ENCODE measurements at places on chromosomes 3 and 15.

DNA sequence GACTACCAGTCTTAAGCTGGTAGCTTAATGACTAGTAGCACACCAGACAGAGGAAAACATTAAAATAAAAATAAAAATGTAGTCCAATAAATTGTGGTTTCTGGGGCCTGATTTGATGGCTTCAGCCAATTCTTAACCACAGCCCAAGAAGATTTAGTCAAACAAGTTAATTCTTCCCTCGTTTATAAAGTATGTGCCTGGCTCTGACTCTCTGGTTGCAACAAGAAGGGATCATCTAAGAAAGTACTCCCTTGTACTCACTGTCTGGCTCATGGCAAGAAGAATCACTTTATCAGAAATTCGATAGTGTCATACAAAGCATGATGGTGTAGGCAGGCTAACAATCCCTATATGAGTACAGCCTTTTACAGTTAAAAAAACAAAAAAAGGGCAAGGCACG lies 141.9 kb downstream of the P3H2 start:
- no peak for DNase-seq

DNA sequence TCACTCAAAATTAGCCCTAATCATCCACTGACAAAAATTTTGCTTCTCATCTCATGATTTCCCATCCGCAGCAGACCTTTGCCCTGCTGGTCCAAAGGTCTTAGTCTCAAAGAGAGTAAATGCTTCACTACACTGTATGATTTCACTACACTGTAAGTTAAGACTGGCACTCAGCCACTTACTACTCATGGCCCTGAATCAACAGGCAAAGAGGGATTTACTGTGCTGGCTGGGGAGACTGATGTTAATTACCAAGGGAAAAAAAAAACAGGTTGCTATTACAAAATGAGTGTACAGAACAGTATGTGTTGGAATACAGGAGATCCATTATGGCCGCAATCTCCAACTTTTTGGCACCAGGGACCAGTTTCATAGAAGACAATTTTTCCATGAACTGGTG lies 214.8 kb downstream of the ZMAT3 start:
- DNase-seq: no peak

- DNase-seq: no peak
Measured at GRCh38 chr3:117434661-117435412, 725.3 kb downstream of the TUSC7 start.

DNA sequence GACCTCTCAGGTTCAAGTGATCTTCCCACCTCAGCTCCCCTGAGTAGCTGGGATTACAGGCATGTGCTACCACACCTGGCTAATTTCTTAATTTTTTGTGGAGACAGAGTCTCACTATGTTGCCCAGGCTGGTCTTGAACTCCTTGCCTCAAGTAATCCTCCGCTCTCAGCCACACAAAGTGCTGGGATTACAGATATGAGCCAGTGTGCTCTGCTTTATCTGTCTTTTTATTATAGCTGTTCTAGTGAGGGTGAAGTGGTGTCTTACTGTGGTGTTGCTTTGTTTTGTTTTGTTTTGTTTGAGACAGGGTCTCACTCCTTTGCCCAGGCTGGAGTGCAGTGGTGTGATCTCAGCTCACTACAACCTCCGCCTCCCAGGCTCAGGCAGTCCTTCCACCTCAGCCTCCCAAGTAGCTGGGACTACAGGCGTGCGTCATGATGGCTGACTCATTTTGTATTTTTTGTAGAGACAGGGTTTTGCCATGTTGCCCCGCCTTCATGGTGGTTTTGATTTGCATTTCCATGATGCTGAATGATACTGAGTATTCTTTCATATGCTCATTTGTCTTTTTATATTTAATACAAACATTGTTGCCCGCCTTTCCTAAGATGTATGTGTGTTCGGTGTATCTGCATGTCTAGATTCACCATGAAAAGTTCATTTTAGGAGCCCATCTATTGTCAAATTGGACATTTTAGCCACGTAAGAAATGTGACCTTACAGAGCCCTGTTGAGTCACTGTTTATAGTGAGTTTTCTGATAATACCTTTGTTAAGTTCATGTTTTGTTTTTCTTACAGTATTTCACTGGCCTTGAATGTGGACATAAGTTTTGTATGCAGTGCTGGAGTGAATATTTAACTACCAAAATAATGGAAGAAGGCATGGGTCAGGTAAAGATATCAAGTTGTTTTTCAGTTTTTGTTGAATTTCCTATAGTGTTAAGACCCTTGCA lies 80.6 kb downstream of the ARIH1 start:
- DNase-seq: no peak

- DNase-seq: no peak
Measured at GRCh38 chr3:100131241-100131640, 16.9 kb upstream of the FILIP1L start.

- DNase-seq: no peak
Measured at GRCh38 chr15:89492934-89493631, 3.3 kb downstream of the RHCG start.

DNA sequence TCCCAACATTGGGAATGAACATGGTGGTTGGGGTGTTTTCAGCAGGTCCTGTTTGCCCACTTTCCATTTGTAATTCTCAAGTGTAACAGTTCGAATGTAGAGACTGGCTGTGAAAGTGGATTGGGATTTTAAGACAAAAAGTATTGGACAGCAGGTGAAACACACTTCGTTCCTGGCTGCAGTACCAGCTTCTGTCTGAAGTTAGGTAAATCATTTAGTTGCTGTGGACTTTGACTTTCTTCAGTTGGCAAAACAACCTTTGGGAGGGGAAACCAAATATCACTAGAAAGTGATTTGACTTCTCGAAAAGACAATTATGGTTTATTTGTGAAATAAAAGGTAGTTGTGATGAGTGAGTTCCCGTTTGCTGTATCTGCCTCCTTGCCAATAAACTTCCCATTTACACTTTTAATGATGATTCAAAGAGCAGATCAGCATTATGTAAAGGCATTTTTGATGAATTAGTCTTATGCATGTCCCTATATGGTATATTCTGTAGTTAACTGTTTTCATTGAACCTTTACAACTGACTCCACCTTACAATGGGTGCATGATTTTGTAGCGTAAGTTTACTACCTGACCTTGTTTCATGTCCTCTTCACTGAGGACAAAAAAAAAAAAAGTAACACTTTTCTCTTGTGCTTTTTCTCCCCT lies 34.0 kb downstream of the FNDC3B start:
- DNase-seq: no peak

GRCh38 chr3:141881702-141882101 lies 5.3 kb downstream of the ATP1B3 start:
- DNase-seq: no peak

DNA sequence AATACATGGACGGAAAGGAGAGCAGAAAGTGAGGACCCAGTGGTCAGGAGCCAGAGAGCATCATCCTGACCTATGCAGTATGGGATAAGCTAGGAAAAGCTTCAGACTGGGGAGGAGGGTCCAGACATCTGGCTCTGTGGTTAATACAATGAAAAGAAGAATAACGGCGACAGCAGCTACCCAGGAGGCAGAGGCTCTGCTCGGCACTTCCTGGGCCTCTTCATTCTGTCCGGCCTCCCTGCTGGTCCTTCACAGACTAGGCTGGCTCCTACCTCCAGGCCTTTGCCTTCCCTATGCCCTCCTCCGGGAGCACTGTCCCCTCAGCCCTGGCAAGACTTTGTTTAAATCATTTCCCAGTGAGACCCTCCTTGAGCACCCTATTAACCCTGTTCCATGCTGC lies 58.9 kb upstream of the WNT5A start:
- DNase-seq: no peak

DNA sequence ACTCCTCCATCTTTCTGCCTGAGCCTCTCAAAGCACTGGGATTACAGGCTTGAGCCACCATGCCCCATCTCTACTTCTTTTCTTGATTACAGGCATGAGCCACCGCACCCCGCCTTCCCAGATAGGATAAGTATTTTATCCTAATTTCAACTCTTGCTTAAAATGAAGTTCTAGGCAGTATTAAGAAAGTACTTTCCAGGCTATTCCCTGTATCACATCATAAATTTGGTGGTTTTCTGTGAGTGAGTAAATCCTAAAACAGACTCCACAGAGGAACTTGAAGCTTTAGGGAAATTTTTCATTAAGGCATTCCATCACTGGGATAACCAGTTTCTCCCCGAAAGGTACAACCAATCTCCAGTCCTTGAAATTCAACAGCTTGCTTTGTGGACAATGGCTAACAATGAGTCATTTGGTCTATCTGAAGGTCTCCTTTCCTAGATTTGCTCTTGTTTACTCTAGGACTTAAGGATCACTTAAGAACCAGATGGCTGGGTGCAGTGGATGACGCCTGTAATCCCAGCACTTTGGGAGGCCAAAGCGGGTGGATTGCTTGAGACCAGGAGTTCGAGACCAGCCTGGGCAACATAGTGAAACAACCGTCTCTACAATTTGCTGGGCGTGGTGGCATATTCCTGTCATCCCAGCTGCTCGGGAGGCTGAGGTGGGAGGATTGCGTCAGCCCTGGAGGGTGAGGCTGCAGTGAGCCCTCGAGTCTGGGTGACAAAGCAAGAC lies 49.7 kb upstream of the SKIL start:
- DNase-seq: no peak

- no peak for DNase-seq
Measured at GRCh38 chr3:31305340-31305739, 227.4 kb upstream of the STT3B start.

- DNase-seq: no peak
Measured at GRCh38 chr3:156382458-156383346, 172.2 kb downstream of the SSR3 start.

- DNase-seq: no peak
Measured at GRCh38 chr3:149542375-149543312, 68.1 kb downstream of the TM4SF4 start.

GRCh38 chr15:43440721-43441281 lies 52.2 kb downstream of the TP53BP1 start:
- no peak for DNase-seq

- no peak for DNase-seq
Measured at GRCh38 chr3:53113293-53114010, 16.8 kb downstream of the RFT1 start.

- no peak for DNase-seq
Measured at GRCh38 chr3:129005526-129006303, 4.6 kb downstream of the EFCC1 start.

- no peak for DNase-seq
Measured at GRCh38 chr3:11434563-11435096, 162.4 kb downstream of the ATG7 start.

GRCh38 chr3:100743535-100743934 lies 34.2 kb downstream of the TFG start:
- no peak for DNase-seq

- DNase-seq: no peak
Measured at GRCh38 chr3:71061037-71061436, 522.5 kb downstream of the FOXP1 start.

DNA sequence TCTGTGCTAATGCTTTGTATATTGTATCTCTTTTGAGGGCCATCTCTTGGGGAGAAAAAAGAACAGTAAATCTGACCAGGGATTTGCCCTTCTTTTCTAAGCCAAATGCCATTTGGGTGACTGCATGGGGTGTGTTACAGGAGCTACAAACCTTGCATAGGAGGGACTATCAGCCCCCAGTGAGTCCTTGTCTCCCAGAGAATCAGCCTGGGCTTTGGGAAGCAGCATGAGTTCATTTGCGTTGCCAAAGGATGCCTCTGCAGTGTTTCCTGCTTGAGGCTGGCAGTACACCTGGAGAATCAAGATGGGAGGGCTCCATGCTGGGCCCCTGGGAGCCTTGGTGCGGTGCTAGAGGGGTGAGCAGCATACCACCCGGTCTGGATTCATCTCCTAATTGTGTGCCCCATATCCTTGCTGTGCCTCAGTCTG lies 49.6 kb upstream of the POLG start:
- no peak for DNase-seq

GRCh38 chr3:112446343-112446742 lies 52.9 kb downstream of the BTLA start:
- no peak for DNase-seq

- DNase-seq: no peak
Measured at GRCh38 chr15:52728899-52729298, 49.7 kb upstream of the ATOSA start.

DNA sequence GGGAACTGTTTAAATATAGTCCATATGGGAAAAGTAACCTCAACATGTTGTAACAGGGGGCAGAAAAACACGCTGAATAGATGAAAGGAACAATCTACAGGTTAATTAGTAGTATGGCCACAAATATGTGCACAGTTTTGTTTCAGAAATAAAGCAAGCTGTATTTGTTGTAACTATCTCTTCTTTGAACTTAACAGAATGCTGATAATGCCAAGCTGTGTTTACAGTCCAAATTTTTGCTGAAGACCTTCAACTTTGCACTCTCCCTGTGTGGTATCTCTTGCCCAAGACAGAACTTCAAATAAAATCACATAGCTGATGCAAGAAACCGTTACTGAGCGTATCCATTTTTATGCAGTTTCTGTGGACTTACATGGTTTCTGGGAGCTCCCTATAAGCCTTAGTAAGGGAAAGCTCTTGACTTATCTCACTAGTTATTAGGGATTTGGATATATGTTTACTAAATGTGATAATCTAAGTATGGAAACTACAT lies 425.4 kb upstream of the TPRG1 start:
- DNase-seq: no peak

- DNase-seq: no peak
Measured at GRCh38 chr3:118116991-118117390, 917.7 kb downstream of the IGSF11 start.

GRCh38 chr3:65729555-65729954 lies 309.2 kb downstream of the MAGI1 start:
- DNase-seq: no peak

DNA sequence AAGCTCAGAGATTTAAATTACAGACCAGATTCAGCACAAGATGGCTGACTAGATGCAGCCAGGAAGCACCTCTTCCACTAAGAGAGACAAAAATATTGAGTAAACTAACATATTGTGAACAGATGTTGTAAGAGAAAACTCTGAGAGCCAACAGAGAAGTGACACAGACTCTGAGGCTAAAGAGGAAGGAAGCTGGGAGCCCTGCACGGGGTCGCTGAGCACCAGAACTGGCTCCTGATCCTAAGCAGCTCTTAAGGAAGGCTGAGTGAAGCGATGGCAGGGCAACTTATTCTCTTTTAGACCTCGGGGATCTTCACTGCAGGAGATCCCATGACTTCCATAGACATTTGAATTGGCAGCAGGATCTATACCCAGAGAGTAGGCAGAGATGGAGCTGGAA lies 578.0 kb upstream of the GRM7 start:
- DNase-seq: no peak

DNA sequence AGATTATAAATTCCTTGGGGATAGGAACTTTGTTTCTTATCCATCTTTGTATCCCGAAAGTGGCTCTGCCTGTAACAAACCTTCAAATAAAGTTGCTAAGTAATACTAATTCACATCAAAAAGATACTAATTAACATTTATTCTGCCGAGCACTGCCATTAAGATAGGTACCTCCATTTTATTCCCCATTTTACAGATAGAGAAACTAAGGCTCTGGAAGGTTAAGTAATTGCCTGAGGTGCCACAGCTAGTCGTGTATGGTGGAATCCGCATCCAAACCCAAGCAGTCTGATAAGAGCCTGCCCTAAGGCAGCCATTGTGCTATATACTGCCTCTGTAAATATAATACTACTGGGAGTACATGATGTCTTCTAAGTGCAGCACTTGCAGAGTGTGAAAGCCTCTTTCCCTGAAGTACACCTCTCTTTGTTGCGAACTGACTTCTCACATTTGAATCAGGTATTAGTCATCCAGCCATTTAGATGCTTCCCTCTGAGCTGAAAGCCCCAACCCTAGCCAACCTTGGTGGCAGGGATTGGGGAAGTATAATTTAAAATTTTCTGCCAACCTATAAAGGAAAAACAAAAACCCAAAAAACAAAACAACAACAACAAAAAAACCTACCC lies 78.5 kb upstream of the CHD2 start:
- DNase-seq: no peak

GRCh38 chr15:29208836-29209235 lies 60.8 kb downstream of the NSMCE3 start:
- DNase-seq: no peak

GRCh38 chr3:84175449-84175848 lies 783.3 kb upstream of the CADM2 start:
- DNase-seq: no peak

All from T-cell (primary cell).